Jurkat, Clone E6-1 (cell line): ENCODE measurements at places on chromosomes 7 and 10.
A peak's percentile ranks its signal among the peaks of the same experiment; 100 is the strongest.

DNA sequence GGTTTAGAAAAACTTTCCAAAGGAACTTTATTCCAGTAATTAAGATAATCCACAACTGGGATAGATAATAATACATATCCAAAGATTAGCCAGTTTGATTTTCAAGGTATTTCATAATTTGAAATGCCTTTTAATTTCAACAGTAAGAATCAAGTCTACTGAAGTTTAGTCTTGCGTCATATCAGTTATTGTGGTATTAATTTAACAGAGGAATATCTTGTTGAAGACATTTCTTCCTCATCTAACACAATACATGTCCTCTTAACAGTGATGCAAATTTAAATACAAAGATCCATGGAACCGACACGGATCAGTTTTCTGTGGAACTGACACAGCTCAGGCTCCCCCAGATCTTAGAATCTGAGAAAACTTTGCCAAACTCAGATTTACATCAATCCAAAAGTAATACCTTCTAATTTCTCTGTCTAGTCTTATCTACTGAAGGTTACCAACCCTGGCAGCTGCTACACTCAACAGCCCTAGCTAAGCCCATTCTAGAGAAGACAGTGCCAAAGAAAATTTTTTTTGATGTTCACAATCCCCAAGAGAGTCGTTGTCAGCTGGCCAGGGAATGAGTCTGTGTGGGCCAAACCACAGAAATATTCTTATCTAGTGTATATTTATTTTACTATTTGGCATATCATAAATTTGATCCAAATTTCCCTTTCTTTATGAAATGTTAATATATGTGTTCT lies 365.2 kb upstream of the MEOX2 start:
- DNase-seq = no peak

- no peak for DNase-seq
Observed at GRCh38 chr7:69654849-69655707, 56.8 kb downstream of the AUTS2 start.

DNA sequence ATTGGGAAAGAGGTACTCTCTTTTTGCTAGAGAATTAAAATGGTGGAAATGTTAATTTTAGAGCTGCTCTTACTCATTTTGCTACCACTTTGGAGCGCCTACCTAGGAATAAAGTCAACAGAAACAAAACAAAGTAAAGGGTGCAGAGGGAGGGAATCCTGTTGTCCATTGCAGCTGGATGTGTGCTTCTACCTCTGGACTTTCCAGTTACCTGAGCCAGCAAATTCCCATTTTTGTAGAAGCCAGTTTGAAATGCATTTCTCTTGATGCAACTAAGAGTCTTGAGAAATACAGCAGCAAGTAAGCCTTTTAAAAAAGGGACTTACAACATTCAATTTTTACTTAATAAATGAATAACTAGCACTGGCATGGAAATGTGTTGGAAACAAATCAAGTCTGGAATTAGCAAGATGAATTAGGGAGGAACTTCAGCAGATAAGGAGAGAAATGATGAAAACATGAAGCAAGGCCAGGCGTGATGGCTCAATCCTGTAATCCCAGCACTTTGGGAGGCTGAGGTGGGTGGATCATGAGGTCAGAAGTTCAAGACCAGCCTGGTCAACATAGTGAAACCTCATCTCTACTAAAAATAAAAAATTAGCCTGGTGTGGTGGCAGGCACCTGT lies 113.5 kb upstream of the CTTNBP2 start:
- DNase-seq = no peak

- DNase-seq = no peak
Observed at GRCh38 chr7:124840435-124840834, 74.8 kb upstream of the GPR37 start.

- no peak for DNase-seq
Observed at GRCh38 chr10:60794953-60795352, 16.7 kb downstream of the CDK1 start.

GRCh38 chr7:155886391-155887173 lies 74.3 kb upstream of the SHH start:
- no peak for DNase-seq

- DNase-seq = no peak
Observed at GRCh38 chr7:70681469-70682350, 450.2 kb upstream of the GALNT17 start.

DNA sequence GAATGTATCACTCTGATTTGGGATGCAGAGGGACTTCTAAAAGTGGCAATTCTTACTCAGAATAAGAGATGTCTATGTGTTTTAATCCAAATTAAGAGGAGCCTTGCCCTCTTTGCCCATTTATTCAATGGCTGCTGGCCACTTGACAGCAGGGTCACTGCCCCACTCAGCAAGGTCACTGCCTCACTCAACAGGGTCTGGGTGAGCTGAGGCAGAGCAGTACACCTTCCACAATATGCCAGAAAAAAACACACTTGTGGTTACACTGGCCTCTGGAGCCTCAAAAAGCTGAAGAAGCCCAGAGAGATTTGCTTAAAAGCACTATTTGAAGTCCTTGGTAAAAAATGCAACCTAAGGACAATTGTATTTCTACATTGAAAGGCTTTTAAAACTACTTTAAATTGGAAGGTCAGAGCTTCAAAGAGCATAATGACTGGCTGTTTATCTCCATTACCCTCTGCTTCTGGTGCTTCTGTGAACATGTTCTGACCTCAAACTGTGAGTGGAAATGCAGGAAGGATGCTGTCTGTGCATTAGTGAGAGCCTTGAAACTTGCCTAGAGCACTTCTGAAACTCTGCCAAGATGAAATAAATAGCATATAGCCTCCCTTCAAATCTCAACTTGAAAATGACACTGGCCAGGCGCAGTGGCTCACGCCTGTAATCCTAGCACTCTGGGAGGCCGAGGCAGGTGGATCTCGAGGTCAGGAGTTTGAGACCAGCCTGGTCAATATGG lies 35.1 kb upstream of the WIPF3 start:
- no peak for DNase-seq

DNA sequence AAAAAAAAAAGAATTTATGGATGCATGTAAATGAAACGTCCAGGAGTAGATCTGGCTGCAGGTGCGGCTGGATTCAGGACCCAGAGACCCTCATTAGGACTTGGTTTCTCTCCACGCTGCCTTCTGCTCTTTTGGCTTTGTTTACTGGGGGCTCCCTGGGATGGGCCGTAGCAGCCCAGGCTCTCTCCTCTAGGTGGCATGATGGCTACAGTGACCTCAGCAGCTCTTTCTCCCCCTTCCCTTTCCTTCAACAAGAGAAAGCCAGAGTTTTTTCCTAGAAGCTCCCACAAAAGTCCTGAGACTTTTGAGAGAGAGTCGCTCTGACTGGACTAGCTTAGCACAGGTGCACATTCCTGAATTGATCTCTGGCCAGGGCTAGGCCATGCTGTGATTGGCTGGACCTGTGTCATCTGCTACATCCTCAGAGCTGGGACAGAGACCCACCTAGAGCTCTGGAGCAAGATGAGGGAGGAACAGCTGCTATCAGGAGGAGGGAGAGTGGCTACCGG lies 67.8 kb upstream of the PDCD4 start:
- peak; percentile 28 for DNase-seq

DNA sequence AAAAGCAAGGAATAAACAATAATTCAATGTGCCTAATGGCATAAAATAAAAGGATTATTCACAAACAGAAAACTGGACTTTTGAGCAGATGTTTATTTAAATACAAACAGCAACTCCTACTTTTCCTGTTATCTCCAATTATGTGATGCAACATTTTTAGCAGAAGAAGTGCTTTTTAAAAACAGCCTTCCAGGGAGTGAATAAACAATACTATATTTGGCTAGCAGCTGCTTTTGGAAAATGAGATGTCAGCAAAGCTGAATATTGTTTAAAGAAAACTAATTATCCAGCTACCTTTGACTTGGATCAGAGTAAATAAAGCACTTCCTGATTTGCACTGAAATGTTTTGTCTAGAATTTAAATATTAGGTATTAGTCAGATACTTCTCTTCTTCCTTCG lies 23.2 kb downstream of the CDK1 start:
- no peak for DNase-seq

- no peak for DNase-seq
Observed at GRCh38 chr7:70165477-70166170, 567.3 kb downstream of the AUTS2 start.

- DNase-seq = no peak
Observed at GRCh38 chr7:831596-832166, 595 bp upstream of the SUN1 start.

GRCh38 chr10:1873661-1874315 lies 136.5 kb upstream of the ADARB2 start:
- no peak for DNase-seq

GRCh38 chr10:42836771-42837468 lies 54.3 kb downstream of the BMS1 start:
- DNase-seq = no peak

DNA sequence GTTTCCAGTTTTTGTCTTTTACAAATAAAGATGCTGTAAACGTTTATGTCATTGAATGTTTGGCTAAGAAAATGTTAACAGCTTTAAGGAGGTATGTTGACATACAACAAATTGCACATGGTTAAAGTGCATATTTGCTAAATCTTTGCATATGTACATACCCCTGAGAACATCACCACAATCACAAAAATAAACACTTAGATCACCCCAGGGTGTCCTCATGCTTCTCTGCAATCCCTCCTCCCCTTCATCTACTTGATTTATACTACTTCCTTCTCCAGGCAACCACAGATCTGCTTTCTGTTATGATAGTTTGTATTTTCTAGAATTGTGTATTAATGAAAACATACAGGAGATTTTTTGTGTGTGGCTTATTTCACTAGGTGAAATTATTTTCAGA lies 209.5 kb downstream of the GLRX3 start:
- DNase-seq = no peak

- no peak for DNase-seq
Observed at GRCh38 chr10:81915504-81915897, 40.5 kb downstream of the NRG3 start.

- DNase-seq = no peak
Observed at GRCh38 chr10:69850440-69850839, 48.7 kb downstream of the COL13A1 start.

GRCh38 chr10:124429576-124429975 lies 10.9 kb upstream of the OAT start:
- DNase-seq = no peak

- DNase-seq = no peak
Observed at GRCh38 chr7:30706316-30706715, 24.1 kb upstream of the CRHR2 start.
